ENCODE measurements at places on chromosomes 2 and 18. TPM values are rescaled to one million over a fixed set of nuclear protein-coding genes. Genes with fewer than 3 reads are reported as not detected.

GRCh38 chr2:19552270-19552669 is 193.8 kb upstream of the OSR1 start:
- no peak for DNase-seq

GRCh38 chr18:9691235-9691634 is 16.9 kb upstream of the RAB31 start:
- DNase-seq: no peak

DNA sequence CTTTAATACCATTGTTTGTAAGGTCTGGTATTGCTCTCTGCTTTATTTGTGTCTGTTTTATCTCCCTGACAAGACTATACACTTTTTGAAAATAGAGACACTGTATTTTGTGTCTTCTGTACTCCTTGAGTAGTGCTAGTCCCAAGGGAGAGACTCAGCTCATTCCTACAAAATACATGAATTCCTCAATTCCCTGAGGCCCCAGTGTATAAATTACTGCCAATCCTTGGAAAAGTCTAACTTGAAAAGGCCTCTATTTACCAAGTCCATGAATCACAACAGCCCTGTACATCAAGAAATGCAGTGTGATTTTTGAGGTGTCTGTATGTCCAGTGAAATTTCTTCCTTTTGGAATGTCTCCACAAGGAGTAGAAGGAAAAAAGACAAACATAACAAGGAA is 34.9 kb upstream of the NEDD4L start:
- no peak for DNase-seq

TRIM43 gene
- not detected for total RNA-seq

UNC50 gene
- total RNA-seq: 25.5 TPM

CYBRD1 gene
- 34.8 TPM for total RNA-seq
